Activated CD8-positive, alpha-beta memory T cell treated with anti-CD3 and anti-CD28 coated beads for 48 hours (primary cell): ENCODE measurements at places on chromosomes 4 and X.

DNA sequence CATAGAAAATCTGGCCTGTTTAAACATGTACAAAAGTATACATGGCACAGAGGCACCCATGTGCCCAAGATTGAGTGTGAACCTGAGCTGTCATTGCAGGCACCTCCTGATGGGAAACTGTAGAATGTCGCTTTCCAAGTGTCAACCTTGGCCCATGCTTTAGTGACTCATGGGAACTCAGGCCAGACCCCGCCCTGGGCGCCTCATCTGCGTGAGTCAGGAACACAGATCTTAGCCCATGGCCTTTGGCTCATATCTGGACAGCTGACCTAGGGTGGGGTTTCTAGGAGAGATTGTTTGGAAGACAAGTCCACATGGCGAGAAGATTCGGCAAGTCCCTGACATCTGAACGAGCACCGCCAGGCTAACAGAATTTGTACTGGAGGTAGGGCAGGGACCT lies 50.0 kb downstream of the CYTL1 start:
- DNase-seq: no peak

DNA sequence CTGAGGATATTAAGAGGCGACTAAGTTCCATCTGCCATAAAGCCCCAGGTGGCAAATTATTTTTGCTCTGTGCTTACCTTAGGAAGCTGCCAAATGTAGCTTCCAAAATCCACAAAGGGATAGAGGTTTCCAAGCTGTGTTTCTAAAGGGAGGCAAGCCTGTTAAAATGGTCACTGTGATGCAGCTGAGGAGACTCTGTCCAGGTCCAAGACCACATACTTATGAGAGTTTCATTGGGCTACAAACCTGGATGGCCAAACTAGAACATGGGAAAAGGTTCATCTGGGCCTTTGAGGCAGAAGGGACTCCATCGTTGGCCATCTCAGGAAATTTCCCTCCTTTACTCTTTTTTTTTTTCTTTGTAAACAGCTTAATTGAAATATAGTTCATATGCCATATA lies 306.9 kb upstream of the FGF13 start:
- DNase-seq: no peak

GRCh38 chr4:176949029-176949428 lies 156.3 kb upstream of the VEGFC start:
- DNase-seq: no peak

- DNase-seq: no peak
These were observed 657 bp upstream of the ANKRD50 start for GRCh38 chr4:124713185-124713592.

GRCh38 chr4:24980064-24980690 lies 50.6 kb downstream of the LGI2 start:
- no peak for DNase-seq

GRCh38 chr4:110949542-110949941 lies 326.7 kb upstream of the PITX2 start:
- DNase-seq: no peak

- DNase-seq: no peak
These were observed 34.0 kb downstream of the HSD17B11 start for GRCh38 chr4:87356832-87357526.

GRCh38 chr4:41696131-41696530 lies 52.4 kb downstream of the PHOX2B start:
- DNase-seq: no peak

DNA sequence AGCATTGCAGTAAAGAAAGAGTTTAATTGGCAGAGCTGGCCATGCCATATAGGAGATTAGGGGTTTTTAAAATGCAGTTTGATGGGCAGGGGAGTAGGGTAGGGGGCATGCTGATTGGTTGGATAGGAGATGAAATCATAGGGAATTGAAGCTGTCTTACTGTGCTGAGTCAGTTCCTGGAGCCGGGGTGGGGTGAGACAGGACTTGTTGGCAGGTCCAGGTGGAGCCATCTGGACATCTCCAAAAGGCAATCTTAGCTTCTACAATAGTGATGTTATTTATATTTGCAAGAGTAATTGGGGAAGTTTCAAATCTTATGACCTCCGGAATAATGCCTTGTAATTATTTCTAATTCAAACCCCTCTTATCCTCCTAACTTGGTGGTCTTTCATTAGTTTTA lies 32.4 kb upstream of the PGM2 start:
- no peak for DNase-seq

DNA sequence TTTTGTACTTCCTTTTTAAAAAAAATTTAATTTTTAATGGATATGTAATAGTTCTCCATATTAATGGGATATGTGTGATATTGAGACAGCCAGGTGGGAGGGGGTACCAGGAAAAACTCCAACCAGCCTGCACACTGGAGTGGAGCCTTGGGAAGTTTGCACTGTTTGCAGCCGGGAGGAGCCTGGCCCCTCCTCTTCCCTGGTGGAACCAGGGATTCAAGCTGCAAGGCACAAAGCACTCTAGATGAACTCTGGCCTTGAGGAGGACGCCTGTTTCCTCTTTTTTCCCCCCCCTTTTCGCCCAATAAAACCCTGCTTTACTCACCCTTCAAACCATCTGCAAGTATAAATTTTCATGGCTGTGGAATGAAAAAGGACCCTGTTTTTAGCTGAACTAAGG lies 48.2 kb upstream of the GC start:
- no peak for DNase-seq

DNA sequence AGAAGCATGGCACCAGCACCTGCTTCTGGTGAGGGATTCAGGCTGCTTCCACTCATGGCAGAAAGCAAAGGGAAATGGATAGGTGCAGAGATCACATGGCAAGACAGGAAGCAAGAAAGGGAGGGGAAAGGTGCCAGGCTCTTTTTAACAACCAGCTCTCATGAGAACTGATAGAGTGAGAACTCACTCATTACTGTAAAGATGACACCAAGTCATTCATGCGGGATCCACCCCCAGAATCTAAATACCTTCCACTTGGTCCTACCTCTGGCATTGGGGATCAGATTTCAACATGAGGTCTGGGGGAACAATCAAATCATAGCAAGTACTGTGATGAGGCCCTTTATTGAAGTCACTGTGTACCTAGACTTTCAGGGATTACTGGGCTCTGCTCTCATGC lies 72.0 kb upstream of the PRDM5 start:
- no peak for DNase-seq

DNA sequence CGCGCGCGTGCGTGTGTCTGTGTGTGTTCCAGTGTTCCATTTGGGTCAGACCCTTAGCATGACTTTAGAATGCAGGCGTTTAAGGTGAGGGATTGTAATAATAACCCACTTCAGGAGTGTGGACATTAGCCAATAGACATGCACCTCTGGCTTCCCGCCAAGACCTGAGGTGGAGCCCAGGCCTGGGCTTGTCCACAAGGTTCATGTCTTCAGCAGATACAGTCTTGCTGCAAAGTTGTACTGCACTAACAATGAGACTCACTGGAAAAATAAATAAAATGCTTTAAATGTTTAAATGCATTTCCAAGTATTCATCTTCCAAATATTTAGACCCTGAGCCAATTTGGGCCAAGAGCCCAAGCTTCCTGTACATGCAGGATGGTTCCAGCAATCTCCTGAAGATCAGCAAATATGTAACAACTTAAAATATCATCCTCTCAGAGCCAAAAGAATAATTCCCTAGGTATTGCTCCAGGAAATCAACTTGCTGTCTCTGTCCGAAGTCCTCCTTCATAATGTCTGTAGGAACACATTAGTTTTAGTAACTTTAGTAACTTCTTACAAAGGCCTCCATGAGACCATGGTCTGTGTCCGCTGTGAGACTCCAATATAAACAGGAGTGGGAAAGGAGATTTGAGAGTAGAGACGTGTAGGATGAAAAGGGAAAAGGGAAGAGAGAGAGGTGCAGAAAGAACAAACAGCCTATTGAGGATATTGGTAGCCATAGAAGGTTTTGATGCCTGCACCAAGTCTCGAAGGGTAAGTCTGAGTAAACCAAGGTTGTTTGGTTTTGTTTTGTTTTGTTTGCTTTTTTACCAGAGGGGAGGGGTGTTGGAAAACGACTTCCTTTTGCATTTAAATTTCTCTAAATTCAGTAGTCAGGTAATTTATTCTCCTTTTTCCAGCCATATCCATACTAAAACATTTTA lies 98.5 kb upstream of the KLF3 start:
- DNase-seq: no peak

GRCh38 chrX:130034178-130034577 lies 51.7 kb downstream of the BCORL1 start:
- no peak for DNase-seq

GRCh38 chr4:84718699-84719098 lies 135.8 kb downstream of the CDS1 start:
- no peak for DNase-seq

GRCh38 chr4:5826437-5827107 lies 66.3 kb downstream of the CRMP1 start:
- DNase-seq: no peak

- no peak for DNase-seq
These were observed 758 bp downstream of the IQSEC2 start for GRCh38 chrX:53280331-53281320.

DNA sequence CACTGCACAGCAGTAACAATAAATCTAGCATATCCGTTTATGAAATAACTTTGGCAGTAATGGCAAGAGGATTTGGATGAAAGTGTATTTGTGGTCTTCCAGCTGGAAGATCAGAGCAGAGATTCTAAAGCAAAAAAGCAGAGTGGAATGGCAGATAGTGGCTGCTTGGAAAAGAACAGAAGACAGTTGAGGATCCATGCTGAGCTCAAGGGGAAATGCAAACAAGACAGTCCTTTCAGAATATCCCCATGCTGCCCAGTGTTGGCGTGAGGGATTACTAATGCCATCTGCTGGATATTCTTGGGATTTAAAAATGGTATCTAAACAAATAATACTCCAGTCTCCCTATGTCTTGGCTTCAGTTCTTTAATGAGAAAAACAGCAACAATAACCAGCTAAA lies 629.1 kb upstream of the ATOH1 start:
- DNase-seq: no peak

DNA sequence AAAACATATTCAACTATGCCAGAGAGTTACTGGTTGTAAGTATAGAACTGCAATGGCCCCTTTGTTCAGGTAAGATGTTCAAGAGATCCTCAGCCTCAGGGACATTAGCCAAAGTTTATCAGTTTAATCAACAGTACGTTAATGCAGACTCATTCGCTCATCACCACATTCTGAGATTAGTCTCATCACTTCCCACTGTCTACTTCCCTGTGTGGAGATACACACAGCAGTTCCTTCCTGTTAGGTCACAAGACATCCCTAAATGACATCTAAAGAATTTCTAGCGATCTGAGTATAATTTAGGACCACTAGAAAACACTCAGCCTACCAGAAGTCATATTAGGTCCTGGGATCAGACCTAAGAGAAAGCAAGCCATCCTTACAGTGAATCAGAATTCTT lies 10.4 kb downstream of the SLC10A7 start:
- no peak for DNase-seq

DNA sequence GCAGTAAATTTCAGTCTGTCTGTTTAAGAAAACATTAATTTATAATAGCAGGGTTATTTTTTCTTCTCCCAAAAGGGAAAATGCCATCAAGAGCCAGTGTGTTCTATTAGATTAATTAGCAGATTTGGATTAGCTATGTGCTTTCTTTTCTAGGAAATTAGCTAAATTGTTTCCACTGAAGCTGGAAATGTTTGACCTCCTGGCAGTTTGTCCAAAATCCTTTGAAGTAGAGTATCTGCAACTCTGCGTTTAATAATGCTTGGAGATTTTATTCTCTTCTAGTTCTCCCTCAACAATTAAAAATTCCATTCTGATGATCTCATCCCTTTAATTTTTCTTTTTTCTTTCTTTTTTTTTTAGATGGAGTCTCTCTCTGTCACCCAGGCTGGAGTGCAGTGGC lies 27.1 kb upstream of the HOPX start:
- no peak for DNase-seq

DNA sequence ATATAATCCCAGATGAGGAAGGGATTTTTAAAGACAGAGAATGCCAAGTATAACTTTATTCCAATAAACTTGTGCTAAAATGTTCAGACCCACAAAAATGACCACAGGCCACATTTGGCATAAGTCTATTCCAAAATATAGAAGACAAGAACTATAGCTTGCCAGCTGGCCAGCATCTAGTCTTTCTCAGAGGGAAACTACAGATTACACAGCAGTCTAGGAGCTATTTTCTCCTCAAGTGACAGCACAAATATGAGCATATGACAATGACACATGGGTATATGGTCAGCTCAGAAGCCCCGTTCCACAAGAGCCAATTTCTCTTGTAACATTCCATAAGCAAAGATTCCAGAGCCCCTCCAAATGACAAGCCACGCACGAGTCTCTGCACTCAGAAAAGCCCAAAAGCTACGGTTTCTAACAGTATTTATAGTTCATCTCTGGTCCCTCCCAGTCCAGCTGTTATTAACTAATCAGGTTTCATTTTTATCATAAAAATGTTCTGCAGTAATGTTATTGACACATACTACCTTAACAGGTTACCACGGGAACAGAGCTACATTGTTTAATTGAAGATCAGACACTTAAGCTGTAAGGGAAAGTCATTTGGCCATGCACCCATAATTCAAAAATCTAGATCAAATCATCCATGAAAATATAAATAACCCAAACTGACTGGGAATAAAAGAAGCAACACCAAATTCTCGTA lies 70.3 kb downstream of the RAB28 start:
- DNase-seq: no peak

DNA sequence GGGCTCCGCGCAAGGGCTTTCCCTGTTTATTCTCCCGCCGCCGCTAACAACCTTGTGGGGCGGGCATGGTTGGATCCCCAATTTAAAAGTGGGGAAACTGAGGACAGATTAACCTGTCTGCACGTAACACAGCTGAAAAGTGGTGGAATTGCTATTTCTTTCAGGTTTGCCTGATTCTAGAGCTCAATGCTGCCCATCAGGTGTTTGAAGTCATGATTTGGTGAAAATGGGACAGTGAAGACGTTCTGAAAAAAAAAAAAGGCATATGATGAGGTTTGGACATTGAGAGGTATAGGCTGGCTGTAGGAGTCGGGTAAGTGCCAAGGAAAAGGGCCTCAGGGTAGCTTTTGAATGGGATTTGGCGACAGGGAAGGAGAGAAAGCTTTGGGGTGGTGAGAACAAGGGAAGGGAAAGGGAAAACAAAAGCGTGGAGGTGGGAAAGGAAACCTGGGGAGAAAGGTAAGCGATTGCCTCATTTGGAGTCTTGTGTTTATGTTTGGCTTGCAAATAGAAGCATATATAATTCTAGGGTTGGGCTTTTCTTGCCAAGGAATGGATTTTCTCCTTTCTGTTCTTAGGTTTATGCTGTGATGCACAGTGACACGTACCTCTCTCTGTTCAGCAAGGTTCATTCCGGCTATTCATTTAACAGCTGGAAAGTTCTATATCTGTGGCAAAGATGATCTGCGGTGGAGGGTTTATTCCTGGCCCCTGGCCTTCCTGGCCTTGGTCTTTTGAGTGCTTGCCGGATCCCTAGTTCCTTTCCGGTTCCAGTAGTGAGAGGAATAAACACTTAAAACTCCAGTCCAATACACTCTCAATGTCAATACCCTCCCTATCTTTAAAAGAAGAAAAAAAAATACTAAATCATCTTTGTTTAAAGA lies 2.4 kb upstream of the STIM2 start:
- no peak for DNase-seq

DNA sequence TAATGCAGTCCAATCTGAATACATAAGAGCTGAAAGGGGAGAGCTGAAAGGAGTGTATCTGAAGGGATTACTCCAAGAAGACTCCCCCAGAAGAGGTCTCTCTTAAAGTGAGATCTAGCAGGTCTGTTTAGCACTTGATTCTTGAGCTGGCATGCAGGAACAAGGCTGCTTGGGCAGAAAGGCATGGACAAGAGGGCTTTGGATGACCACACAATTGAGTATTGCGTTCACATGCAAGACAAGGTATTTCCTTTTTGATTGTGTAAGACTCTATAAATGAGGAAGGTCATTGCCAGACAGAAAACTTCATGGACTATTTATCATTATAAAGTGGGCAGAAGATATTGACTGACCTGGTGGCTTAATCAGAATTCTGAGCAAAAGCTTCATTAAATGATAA lies 145.5 kb upstream of the AFF2 start:
- no peak for DNase-seq
